ENCODE measurements at places on chromosomes 5 and 9. TPM values are rescaled to one million over a fixed set of nuclear protein-coding genes. Genes with fewer than 3 reads are reported as not detected.

MCCC2 gene
- 30.9 TPM for total RNA-seq

SHROOM1 gene
- 0.12 TPM for total RNA-seq

FAM221B gene
- total RNA-seq: not detected

FIBCD1 gene
- total RNA-seq: not detected

ADGRV1 gene
- 0.52 TPM for total RNA-seq

ADCY2 gene
- total RNA-seq: not detected

SLC9A3 gene
- total RNA-seq: 2.0 TPM

FBP2 gene
- total RNA-seq: not detected

SLC2A8 gene
- total RNA-seq: 15.6 TPM

NFIL3 gene
- 8.2 TPM for total RNA-seq

KLF9 gene
- 86.7 TPM for total RNA-seq

HK3 gene
- 0.30 TPM for total RNA-seq

PAXX gene
- 83.3 TPM for total RNA-seq

HSPA9 gene
- 276 TPM for total RNA-seq

NEUROG1 gene
- not detected for total RNA-seq

MYMK gene
- not detected for total RNA-seq

SLC6A7 gene
- total RNA-seq: not detected

RFESD gene
- 2.2 TPM for total RNA-seq

COL5A1 gene
- total RNA-seq: 1.7 TPM

CDKN2A gene
- total RNA-seq: 16.5 TPM

WHRN gene
- 24.2 TPM for total RNA-seq

OGN gene
- 0.86 TPM for total RNA-seq
